ENCODE measurements at places on chromosomes 3 and 15.

GRCh38 chr15:95928822-95929221 is 401.7 kb upstream of the NR2F2 start:
- no peak for DNase-seq

- no peak for DNase-seq
Measured at GRCh38 chr3:87145553-87145952, 81.6 kb upstream of the CHMP2B start.

DNA sequence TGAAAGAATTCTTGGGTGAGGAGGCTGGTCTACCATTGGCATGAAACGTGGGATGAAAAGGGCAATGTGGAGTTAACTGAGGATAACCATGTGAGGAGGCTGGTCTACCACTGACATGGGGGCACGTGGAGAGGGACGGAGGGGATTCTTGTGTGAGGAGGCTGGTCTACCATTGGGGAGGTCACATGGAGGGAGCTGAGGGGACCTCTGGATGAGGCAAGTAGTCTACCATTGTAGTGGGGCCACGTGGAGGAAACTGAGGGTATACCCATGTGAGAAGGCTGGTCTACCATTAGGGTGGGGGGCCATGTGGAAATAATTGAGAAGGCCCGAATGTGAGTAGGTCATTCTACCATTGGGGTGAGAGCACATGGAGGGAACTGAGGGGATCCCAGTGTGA is 154.1 kb downstream of the FBLN2 start:
- DNase-seq: no peak

- no peak for DNase-seq
Measured at GRCh38 chr3:54653456-54654195, 274.2 kb downstream of the LRTM1 start.

GRCh38 chr15:88917760-88918159 is 4.6 kb upstream of the MFGE8 start:
- no peak for DNase-seq

DNA sequence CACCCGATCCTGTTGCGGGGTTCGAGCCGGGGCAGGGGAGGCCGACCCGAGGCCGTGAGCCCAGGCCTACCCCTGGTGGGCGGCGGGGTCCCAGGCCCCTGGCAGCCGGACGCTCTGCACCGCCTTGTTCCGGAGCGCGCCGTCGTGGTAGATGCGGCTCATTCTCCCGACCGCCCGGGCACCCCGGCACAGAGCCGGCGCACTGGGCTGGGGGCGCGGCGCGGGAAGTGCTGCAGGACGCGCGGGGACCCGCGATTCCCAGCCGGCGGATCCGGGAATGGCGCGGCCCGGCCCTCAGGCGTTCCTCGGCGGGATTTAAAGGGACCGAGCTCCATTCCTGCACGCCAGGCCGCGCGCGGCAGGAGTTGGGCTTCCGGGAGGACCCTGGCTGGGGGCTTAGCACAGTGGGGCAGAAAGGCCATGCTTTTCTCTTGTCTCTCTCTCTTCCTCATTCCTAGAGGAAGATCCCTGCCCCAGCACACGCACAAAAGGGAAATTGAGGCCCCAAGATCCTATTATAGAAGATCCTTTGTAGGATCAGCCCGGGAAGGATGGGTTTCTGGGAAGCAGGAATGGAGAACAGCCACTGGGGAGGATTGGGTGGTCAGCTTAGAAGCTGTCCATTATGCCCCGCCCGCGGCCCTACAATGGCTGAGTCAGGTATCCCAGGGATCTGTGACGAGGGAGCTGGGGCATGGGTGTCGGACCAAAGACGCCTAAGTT is at the start of gene ARPIN:
Gene ARPIN, minus strand, starts transcription at position 279 of the 723 bp plus-strand sequence. Its CDS starts 117 bp downstream, at position 162.
- no peak for DNase-seq

DNA sequence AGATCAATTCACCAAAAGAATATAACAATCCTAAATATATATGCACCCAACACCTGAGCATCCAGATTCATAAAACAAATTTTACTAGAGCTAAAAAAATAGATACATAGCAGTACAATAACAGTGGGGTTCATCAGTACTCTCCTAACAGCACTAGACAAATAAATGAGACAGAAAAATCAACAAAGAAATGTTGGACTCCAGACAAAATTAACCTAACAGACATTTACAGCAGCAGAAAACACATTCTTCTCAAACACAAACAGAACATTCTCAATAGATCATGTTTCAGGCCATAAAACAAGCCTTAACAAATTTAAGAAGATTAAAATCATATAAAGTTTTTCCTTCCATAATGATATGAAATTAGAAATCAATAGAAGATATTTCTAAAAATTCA is 124.8 kb upstream of the NECTIN3 start:
- DNase-seq: no peak

DNA sequence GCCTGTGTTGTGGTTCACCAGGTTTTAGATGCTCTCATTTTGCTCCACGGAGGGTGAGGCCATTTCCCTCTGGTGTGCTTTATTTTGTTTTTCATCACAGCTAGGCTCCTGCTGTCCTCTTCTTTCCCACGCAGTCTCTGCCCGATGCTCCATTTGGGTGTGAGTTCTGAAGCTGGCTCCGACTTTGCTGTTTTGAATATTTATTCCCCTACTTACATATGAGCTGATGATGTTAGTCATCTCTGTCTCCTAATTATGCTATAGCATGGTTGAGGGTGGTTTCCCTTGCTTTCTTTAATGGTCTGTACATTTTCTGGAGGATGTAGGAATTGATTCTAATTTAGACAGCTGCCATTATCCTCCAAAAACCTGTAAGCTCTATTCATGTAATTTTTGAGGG is 168.1 kb upstream of the MYRIP start:
- DNase-seq: no peak

DNA sequence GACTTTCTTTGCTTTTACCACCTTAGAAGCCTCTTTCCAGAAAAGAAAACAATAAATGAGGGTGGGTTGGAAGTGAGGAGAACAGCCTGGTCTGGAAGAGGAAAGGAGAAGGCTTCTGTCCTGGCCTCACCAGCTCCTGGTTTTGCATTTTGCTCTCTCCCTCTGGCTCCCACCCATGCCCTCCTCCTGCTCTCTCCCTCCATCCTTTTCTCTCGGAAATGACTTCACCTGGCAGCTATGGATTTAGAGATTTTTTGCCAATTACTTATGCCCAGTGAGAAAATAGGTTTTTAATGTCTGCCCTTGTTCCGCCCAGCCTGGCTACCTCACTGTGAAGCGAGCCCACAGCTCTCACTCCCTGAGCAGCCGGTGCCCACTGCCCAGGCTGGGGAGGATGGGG is 77.9 kb upstream of the NTRK3 start:
- no peak for DNase-seq

- DNase-seq: no peak
Measured at GRCh38 chr3:13233487-13234485, 160.6 kb upstream of the IQSEC1 start.

- DNase-seq: no peak
Measured at GRCh38 chr3:159234306-159234705, 432.5 kb downstream of the MFSD1 start.

GRCh38 chr15:90037511-90037860 is 36.4 kb downstream of the ZNF710 start:
- no peak for DNase-seq

DNA sequence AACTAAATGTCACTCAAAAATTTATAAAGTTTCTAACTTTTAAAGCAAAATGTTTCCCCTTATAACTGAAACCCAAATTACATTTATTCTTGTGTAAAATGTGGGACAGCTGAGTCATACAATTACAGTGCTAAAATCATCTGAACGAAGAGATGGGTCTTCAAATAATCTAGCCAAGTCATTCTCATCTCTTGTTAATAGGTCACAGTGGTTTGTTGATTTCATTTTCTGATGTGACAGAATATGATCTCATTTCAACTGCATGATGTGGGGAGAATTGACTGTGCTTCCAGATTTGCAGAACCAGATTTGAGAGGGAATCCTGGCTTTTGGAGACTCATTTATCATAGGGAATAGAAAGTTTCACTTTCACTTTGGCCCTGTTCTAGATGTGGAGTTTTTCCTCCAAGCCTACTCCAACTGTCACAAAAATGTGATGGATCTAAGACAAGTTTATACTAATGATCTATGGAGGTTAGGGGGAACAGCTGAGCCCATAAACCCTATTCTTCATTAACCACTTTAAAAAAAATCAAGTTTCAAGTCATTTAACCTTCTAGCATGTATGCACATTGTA is 685.0 kb downstream of the PDCD6IP start:
- no peak for DNase-seq

DNA sequence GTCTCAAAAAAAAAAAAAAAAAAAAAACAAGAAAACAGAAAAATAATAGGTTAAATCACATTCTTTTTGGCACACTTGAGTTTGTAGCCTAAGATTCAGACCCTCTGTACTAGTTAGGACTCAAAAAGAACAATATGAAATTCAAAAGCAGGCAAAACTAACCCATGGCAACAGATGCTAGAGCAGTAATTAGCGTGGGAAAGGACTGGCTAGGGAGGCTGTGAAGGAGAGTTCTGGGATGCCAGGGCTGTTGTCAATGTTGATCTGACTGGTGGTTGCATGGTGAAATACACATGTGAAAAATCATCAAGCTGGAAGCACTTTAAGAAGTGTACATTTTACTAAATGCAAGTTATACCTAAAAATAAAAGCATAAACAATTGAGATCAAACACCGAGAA is 35.6 kb downstream of the KLHL6 start:
- DNase-seq: no peak

DNA sequence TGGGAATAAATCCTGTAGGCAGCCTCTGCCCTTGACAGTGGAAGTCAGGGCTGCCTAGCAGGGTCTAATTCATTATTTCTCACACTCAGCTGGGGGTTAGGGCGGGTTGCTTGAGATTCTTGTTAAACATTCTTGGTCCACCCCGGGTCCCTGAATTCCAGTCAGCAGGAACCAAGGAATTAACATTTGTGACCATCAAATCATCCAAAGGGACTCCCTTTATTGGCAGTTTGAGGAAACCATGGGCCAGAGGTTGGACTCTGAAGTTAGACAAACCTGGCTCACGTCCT is 122.8 kb downstream of the EEFSEC start:
- no peak for DNase-seq
